Stimulated activated CD4-positive, alpha-beta T cell treated with anti-CD3 and anti-CD28 coated beads, Interleukin-4, amount 100 ng/mL, for 1 hour (primary cell): ENCODE measurements at places on chromosomes 6 and 20.
A peak's percentile ranks its signal among the peaks of the same experiment; 100 is the strongest.

DNA sequence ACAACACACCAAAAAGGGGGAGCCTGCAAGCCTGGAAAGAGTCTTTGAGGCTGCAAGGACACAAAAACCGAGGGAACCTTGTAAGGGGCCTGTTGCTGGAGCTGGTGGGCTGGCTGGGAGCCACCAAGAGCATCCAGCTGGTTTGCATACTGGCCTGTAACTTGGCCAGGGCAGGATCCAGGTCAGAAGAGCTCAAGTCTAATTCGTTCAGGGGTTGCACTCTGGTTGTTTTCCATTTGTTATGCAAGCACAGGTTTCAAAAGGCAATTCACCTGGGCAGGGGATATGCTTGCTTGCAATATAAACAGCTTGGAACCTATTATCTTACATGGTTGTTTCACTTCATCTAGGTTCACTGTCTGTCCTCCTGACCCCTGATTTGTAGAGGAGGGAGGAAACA is 98.3 kb upstream of the GCM1 start:
- DNase-seq: no peak

GRCh38 chr20:62114894-62115293 is 7.4 kb upstream of the LSM14B start:
- no peak for DNase-seq

DNA sequence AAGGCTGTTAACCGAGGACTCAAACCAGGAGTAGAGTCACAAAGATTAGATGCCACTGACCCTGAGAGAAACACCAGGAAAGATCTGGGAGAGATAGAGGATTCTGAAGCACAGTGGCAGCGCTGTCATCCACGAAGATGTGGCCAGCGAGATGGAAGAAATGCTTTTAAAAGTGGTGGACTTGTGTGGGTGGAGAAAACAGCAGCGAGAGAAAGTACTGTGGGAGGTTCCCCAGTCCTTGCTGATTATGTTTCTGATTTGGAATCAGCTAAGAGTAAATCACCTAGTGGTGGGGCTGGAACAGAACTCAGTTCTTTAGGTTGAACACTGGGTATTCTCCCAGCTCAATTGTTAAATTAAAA is 435 bp upstream of the ZNF322 start:
- DNase-seq: no peak

GRCh38 chr6:40727271-40727670 is 140.1 kb upstream of the LRFN2 start:
- DNase-seq: no peak

DNA sequence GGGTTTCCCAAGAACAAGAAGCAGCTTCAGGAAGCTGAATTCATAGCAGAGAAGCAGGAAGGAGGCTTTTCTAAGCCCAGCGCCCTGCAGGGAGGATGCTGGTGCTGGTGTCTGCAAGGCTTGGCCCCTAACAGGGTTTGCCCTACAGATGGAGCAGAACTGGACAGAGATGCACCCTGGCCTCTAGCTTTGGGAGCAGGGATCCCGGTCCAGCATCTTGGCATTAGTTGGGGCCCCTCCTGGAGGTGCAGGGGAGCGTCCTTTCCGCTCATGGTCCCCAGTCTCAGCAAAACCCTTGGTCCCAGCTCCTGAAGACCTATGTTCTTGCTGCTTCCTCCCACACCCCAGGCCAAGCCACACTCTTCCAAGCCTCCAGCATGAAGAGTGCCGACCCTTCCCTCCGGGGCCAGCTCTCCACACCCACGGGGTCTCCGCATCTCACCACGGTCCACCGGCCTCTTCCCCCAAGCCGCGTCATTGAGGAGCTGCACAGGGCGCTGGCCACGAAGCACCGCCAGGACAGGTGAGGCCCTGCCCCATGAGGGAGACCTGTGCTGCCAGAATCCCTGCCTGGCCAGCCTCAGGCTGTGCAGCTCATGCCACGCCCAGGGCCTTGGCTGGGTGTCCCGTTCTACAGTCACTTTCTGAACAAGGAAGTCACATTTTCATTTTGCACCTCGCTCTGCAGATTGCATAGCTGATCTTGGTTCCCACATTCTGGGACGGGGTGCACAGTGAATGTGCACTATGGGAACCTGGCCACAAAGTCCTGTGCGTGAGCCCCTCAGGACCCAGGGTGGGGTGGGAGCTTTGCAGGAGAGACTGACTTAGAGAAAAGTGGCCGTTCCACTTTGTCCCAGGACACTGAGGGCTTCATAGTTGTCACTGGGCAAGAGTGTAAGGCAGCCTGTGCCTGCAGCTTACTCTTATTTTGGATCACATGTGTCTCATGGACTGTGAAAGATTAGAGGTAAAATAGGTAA is 160.2 kb downstream of the SYCP2 start:
- no peak for DNase-seq

DNA sequence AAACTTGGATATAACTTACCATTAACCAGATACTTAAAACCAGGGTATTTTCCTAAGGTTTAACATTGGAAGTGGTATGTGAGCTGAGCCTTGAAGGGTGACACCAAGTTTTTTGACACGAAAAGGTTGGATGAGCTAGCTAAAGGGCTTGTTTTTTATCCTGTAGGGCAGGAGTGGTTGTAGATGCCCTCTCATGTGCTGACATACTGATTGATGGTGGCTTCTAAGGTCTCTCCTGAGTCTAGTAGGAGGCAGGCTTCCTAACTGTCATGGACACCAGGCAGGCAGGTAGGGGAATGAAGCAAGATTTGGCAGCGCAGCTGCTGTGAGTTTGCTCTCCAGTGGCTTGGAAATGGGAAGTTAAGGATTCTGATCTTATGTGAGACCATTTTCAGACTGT is 66.1 kb downstream of the FOXO3 start:
- no peak for DNase-seq

DNA sequence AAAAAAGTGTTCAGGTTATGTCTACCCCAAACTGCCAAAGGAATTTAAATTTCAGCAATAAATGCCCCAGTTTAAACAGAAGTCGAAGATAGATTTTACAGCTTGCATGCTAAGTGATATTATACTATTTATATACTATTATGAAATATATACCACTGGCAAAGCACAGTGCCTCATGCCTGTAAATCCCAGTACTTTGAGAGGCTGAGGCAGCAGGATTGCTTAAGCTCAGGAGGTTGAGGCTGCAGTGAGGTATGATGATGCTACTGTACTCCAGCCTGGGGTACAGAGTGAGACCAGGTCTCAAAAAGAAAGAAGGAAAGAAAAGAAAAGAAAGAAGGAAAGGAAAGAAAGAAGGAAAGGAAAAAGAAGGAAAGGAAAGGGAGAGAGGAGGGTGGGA is 102.1 kb downstream of the MTFR2 start:
- DNase-seq: no peak

DNA sequence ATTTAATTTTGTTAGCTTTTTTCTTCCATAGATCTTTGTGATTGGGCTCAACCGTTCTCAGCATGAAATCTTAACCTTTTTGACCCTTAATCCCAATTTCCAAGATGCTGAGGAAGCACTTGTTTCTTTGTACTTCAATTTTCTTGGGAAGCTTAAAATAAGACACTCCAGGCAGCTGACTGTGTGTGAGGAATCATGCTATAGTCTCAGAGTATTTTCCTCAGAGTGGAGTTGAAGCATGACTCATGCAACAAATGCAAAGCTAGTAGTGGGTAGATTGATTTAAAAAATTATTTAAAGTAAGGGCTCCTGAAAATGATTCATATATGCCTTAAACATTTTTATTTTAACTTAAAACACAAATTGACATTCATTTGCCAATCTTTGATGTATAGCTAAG is 168.7 kb downstream of the BTBD3 start:
- DNase-seq: no peak

DNA sequence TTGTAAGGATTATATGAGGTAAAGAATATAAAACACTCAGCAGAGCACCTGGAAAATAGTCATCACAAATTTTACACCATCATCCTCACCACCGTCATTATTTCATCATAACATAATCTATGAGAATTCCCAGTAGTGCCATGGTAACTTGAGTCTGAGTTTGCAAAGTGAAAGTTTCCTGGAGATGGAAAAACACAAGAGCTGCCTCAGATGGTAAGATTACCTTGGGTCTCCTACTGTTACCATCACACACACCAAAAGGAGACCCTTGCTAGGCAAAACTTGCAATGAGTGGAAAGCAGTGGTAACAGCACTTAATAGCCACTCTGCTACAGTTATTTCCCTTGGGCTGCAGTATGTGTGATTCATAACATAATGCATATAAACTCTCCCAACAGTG is 589.8 kb downstream of the RNF144B start:
- no peak for DNase-seq

DNA sequence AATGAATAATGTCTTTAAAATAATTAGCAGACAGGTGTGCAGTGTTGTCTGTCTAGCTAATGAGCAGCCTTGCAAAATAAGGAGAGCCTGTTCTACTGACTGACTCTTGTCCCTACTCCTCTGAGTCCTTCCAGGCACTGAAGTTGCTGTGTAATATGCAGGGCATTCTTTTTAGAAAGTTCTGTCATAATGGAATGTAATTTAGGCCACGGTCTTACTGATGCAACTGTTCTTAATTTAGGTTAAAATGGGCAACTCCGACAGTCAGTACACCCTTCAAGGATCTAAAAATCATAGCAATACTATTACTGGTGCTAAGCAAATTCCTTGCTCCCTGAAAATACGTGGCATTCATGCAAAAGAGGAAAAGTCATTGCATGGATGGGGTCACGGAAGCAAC is 133.9 kb downstream of the TIAM2 start:
- DNase-seq: no peak

DNA sequence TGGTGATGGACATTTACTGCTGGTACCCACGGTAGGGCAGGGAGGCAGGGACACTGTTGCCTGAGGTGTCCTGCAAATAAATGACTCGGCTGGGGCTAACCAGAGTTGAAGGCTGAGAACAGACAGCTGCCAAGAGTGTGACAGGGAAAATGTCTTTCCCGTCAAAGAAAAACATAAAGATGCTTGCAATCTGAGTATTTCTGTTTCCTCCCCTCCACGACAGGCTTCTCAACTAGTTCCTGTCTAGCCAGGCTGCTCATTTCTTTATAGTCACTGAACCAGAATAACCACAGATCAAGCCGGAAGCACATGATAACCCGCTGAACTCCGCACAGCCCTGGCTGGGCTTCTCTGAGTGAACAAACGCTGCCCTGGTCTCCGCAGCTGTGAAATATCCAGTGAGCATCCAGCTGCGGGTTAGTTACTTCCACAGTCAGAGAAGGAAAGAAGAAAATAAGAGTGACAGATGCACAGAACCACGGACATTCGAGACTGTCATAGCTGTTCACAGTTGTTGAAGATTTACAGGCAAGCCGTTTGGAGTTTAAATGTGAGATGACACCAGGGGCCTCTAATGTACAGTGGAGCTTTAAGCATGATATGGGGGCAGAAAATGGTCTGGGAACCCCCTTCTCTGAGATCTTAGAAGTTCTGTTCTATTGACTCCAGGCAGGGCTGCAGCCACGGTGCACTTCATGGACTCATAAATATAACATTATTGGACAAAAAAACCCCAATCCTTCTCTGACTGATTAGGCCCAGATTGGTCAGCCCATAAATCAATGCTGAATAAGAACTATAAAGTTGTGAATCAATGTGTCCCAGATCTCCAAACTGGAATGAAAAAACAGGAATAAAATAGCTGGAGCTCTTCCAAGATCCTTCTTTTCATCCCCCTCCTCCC is 299.9 kb upstream of the SUPT3H start:
- peak; percentile 15 for DNase-seq
